T-helper 17 cell (primary cell): ENCODE measurements at places on chromosomes 7 and 10.
A peak's percentile ranks its signal among the peaks of the same experiment; 100 is the strongest.

GRCh38 chr7:36781011-36781738 is 56.9 kb upstream of the AOAH start:
- DNase-seq: no peak

DNA sequence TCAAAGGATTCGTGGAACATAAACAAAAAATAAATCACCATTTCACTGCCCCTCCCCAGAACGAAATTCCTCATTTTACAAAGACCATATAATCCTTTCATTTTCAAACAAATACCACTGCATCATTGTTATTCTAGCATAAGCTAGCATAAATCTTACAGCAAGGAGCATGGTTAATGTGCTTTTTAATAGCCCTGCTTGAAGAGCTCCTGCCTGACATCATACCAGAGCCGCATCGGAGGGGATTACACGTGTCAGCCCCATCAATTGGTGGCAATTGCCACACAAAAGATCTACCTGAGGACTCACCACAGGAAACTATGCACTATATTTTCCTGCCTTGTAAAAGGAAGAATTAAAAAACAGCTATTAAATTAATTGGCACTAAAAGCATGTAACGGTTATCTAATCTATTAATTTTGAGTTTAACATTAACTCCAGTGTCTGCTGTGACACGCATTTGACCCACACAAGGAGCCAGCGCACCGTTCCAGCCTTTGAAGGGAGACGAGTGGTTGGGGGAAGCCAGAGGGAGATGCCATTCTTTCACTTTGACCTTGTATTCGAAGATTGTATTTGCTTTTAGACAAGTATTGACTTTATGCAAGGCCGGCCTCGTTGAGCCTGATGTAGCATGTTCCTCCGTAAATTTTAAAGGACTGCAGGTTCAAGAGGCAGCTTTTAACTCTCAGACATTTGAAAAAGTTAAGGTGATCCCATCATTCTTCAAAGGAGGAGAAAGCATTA is 261.1 kb upstream of the RNF32 start:
- no peak for DNase-seq

DNA sequence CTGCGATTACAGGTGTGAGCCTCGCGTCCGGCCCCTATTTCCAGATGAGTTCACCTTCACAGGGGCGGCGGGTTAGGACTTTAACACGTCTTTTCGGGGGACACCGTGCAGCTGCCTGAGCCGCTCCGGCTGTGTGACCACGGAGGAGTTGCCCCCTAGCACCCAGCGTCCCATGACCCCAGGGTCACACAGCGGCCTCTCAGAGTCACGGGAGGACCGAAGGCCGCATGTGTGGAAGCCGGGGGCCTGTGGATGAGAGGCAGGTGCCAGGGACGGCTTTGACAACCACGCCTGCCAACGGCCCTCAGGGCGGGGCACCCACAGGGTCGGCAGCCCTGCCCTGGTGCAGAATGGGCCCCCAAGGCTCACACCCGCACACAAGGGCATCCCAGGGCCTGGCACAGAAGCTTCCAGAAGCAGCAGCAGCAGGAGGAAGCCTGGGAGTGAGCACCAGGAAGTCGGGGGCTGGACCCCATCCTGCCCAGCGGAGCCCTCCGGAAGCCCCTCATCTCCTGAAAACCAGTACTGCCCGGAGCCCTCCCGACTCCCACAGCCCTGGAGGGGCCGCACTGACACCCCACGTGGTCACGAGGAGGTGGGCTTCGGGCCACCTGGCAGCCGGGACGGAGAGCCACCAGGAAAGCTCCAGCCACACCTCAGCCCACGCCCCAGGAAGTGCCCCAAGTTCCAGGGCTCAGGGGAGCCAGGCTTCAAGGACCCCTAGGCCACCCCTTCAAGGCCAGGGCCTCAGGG is 32.7 kb downstream of the ADAP1 start:
- DNase-seq: no peak

DNA sequence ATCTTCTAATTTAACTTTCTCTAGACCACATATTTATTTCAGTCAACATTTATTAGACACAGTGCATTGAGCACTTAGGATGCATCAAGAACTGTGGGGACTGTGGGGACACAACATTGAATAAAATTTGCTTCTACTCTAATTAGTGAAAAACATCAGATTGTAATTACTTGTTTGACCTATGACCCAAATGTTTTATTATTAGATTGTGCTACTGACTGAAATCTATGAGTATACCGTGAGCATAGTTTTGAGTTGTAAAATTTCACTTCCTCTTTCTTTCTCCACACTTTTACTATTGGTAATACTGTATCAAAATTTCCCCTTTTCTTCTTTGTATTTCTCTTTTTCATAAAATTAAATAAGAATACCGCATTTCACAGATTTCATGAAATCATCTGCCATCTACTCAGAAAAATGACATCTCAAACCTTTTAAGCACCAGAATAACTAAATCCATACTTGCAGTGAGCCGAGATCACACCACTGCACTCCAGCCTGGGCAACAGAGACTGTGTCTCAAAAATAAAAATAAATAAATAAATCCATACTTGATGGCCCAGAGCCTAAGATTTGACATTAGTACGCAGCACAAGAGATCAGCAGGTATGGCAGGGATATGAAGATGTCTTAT is 25.4 kb upstream of the INPP5F start:
- DNase-seq: no peak

DNA sequence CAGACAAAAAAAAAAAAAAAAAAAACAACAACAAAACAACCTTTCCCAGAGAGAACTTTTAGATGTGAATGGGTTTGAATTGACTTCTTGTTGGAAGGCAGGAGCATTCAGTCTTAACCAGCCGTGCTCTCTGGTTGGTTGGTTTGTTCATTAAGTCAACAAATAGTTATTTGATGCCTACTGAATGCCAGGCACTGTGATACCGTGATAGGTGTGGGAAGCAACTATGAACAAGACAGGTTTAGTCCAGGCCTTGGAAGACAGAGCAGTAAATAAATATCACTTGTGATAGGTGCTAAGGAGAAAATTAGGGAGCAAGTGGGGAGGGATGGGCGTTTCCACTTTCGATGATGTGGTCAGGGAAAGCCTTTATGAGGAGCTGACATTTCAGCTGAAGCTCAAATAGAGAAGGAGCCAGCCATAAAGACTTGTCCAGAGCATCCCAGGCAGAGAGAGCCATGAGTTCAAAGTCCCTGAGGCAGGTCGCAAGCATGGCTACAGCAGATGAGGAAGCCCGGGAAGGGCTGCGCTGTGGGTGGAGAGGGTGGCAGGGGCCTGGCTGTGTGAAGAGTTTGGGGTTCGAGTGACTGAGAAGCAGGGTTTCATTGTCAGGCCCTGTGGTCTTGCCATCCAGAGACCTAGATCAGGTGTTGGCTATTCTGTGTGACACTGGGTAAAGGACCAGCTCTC is 8.0 kb downstream of the TSPAN15 start:
- DNase-seq: no peak

GRCh38 chr7:150946421-150947240 is 31.5 kb downstream of the KCNH2 start:
- DNase-seq: no peak

DNA sequence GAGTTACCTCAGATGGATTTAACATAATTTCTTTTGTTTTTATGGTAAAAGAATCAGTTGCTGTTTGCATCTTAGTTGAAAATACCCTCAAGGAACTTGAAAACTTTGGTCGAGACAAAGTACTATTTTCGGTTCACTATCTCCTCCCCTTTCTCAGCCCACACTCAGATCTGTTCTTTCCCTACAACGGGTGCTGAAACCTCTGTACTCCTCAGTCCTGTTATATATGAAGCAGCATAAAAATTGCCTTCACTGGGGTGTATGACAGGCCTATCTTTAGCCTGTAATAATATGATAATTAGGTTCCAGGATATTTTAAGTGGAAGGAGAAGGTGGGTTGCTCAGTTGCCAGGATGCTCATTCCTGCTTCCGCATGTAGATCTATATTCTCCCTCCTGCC is 105.2 kb upstream of the NOBOX start:
- DNase-seq: no peak

DNA sequence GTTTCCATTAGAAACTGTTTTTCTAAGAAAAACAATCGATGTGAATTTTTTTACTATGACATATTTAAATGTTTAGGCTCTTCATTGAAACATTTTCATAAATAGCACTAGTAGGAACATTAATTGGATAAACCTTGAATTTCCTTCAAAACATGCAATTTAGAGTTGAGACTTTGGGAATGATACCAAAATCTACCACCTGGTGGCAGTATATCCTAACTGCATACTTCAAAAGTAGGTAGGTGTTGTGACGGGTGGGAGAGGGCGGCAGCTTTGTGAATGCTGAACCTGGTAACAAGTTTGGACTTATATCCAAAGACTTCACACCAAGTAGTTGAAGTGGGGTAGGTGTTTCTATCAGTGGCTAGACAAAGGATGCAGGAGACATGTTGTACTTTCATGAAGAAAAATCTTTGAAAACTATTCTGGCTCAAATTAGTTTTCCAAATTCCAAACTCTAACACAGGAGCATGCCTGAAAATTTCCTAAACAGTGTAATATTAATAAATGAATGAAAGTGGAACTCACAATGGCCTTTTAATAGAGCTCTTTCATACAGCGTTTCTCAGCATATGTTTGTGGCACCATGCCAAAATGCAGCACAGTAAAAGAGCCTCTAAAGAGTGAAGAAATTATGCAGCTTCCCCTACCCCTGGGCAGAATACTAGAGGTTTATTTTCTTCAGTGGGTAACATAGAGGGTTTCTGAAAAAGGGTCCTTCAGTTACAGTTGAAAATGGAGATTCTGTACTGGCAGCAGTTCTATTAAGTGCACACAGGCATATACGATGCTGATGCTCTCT is 201.0 kb upstream of the TPK1 start:
- no peak for DNase-seq

- no peak for DNase-seq
Measured at GRCh38 chr10:131567279-131568162, 256.0 kb upstream of the TCERG1L start.

- DNase-seq: no peak
Measured at GRCh38 chr10:61835069-61835945, 66.2 kb upstream of the ARID5B start.

DNA sequence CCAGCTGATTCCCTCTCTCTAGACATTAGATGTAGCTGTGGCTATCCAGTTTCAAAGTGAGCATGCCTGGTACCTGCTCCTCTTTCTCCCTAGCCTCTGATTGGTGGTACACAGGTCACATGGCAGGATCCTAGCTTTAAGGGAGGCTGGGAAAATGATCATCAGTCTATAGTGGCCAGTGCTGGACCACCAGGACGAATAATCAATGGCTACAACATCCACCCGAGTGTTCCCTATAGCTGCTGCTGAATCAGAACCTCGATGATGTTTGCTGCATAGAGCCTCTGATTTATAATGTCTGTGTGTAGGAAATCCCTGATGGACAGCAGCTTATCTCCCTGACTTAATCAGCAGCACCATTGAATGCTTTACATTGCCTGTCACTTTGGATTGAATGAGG is 28.9 kb upstream of the LMTK2 start:
- no peak for DNase-seq

GRCh38 chr7:77315182-77315591 is 101.0 kb downstream of the GSAP start:
- no peak for DNase-seq

DNA sequence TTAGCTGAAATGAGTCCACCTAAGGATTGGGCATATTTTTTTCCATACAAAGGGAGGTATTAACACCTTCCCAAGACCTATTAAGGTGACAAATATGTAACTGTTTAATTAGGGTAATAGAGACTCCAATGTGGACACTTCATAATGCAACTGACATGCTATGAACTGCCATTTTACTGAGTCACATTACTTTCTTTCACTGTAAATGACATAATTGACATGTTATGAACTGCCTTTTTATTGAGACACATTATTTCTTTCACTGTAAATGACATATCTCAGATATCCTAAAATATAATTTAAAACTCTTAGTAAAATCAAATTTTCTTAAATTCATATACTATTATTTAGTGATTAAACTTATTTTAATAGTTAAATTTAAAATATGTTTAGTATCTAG is 528.8 kb upstream of the PCDH15 start:
- DNase-seq: no peak

DNA sequence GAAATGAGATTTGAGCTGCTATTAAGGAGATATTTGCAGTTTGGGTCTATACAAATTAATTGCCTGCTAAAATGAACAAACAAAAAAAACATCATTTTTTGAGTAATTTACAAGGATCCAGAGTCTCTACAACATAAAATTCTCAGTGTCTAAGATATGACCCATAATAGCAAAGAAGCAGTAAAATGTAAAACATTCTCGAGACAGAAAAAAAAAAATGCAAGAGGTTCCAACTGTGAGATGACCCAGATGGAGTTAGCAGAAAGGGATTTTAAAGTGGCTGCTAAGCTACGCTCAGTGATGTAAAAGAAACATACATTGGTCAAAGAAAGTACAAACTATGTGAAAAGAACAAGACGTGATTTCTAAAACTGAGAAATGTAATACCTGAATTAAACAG is 471.0 kb downstream of the SH2D4B start:
- no peak for DNase-seq

- no peak for DNase-seq
Measured at GRCh38 chr7:134710511-134710853, 63.8 kb downstream of the BPGM start.

GRCh38 chr10:132946-133898 is 2.0 kb upstream of the ZMYND11 start:
- DNase-seq: no peak

DNA sequence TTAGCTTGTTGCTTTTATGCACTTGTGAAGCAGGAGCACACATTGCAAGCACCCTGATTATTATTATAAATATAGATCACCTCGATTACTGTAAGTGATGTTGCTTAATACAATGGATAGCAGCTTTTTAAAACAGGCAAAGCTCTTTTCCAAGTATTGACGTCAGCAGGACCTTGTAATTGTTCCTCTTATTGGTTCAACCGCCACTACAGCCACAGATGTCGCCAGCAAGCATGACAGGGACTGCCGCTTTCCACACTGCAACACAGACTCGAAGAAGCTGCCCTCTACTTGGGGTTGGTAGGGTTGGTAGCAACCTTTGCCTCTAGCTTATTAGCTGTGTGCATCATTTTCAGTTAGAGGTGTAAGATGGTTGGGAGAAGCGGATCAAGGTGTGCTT is 167.6 kb downstream of the ZNF365 start:
- DNase-seq: no peak

- DNase-seq: peak; percentile 17
Measured at GRCh38 chr10:104274762-104275721, 6.1 kb downstream of the GSTO2 start.

DNA sequence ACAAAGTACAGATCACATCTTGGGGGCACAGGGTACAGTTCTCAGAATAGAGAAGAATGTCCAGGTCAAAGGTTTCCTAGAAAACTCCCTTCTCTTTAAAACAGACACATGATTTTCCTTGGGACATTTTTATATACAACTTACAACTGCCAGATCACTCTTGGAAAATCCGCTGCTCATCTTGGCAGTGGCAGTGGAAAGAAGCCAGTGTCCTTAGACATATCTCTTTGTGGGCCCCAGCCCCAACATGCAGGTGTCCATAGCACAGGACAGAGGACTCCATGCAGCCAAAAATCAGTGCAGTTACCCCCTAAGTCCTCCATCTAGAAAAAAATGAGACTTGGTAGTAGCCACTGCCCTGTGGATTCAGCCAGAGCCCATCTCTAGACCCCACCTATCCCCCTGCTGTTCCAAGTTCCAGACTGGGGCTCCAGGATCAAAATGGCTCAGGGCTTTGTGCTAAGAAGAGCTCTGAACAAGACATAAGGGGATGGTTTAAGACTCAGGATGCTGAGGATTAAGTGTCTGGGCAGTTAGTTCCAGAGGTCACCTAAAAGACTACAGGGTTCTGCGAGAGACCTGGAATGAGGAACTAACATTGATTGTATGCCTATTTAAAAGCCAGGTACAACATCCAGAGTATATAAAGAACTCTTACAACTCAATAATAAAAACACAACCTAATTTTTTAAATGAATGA is 34.4 kb downstream of the HIPK2 start:
- no peak for DNase-seq
